ENCODE measurements at places on chromosomes 6 and 20.

DNA sequence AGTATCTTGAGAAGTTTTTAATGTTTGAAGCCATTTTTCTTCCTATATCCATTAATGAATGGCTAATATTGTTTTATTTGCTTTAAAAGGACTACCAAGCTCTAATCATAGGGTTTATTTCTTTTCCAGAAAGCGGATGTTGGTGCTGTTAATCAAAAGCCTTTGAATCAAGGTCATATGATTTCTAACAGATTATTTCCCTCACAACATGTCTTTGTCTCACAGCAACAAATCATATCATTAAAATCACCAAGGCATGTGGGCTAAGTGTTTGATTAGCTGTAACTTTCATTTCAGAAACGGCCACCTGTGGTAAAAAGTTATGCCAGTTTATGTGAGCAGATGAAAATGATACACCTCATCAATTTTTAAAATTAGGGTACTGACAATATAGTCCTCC is 21.7 kb downstream of the TRAF3IP2 start:
- no peak for DNase-seq

DNA sequence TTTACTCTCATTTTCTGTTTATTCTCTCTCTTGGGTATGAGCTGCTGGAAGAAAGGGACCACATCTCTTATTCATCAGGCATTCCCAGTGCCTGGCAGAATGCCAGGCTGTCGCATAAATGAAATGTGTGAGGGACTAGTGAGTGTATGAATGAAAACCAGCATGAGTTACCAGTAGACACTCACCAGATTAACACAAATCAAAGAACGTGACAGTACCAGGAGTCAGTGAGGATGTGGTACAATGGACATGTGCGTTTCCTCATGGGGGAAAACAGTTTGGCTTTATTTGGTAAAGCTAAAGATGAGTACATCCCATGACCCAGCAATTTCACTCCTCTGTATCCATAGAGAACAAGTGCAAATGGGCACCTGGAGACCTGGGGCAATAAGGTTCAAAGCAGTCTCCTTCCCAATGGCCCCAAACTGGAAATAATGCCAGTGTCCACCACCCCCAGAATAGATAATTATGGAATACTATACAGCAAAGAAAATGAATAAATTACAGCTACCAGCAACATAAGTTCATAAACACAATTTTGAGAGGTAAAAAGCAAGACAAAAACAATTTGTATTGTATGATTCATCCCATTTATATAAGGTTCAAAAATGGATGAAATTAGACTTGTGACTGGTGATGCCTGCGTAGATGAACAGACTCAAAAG is 93.3 kb downstream of the CDH22 start:
- DNase-seq, result no peak

DNA sequence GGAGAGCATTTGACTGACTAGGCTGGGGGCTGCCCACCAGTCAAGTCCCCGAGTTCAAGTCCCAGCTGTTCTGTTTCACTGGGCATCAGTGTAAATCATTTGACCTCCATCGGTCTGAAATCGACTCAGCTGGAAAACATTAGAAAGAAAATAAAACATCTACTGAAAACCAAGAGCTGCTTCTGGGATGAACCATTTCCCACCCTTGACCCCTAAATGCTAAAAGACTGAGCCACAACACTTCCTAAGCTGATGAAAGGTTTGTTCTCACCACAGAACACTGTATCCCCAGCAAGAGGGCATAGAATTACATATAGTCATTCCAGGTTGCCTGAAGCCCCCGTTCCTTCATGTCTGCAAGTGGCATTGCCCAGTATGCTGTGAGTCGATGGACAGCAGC is 237.0 kb upstream of the TAB2 start:
- no peak for DNase-seq

DNA sequence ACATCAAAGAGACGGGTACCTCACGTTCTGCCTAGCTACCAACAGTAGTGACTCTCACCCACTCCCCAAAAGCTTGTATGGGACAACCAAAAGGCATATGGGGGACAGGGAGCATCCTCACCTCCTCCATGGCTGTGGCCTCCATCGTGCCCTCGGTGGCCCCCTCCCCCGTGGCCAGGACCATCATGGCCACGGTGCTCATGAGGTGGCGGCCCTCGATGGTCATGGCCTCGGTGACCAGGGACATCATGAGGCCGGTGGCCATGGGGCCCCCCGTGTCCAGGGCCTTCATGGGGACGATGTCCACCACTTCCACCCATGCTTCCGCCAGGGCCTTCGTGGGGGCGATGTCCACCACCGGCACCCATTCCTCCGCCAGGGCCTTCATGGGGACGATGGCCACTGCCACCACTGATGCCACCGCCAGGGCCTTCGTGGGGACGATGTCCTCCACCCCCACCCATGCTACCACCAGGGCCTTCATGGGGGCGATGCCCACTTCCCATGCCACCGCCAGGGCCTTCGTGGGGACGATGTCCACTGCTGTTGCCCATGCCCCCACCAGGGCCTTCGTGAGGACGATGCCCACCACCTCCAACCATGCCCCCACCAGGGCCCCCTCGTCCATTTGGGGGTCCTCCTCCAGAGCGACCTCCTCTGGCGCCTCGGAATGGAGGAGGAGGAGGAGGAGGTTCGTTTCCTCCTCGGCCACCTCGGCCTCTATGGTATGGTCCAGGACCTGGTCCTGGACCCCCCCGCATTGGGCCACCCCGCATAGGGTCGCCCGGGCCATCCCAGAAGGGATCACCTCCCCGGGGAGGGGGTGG is 15.0 kb downstream of the PPP1R10 start:
- DNase-seq, result no peak

- DNase-seq, result no peak
Measured at GRCh38 chr20:36271639-36272546, 34.2 kb upstream of the DLGAP4 start.

DNA sequence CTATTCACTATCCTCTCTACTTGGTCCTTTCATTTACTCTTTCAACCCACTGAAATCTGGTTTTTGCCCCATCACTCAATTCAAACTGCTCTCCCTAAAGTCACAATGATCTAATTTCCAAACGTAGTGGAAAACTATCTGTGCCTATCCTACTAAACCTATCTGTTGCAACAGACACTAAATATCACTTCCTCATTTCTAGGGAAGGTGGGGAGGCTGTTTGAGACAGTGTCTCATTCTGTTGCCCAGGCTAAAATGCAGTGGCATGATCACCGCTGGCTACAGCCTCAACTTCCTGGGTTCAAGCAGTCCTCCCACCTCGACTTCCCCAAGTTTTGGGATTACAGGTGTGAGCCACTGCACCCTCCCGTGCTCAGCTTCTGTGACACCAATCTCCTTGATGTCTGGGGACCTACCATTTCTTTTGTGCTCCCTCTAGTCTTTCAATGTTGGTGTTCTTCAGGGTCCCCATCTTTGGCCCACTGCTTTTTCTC is 8.8 kb downstream of the RANBP9 start:
- no peak for DNase-seq

GRCh38 chr6:35562060-35562459 is 49.4 kb upstream of the TULP1 start:
- DNase-seq, result no peak

GRCh38 chr6:28117386-28118050 is 6.9 kb upstream of the ZSCAN16 start:
- no peak for DNase-seq

GRCh38 chr6:38762848-38763247 is 47.7 kb downstream of the DNAH8 start:
- no peak for DNase-seq

DNA sequence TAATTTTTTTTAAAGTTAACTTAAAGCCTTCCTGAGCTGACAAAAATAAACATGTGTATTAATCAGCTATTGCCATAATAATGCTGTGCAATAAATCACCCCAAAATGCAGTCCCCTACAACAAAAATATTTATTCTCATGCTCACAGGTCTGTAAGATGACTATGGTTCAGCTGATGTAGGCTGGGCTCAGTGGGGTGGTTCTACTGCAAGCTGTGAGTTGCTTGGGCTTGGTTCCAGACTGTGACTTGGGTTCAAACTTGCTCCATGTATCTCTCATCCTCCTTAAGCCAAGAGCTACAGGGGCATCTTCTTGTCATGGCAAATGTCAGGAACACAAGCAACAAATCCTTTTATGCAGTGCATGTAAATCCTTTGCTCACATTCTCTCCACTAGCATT is 644.3 kb downstream of the KIF16B start:
- DNase-seq, result no peak

- no peak for DNase-seq
Measured at GRCh38 chr6:79450984-79451383, 86.2 kb downstream of the LCA5 start.

GRCh38 chr6:12530345-12530744 is 186.2 kb upstream of the PHACTR1 start:
- no peak for DNase-seq

GRCh38 chr6:6740595-6740994 is 152.1 kb downstream of the LY86 start:
- DNase-seq, result no peak

DNA sequence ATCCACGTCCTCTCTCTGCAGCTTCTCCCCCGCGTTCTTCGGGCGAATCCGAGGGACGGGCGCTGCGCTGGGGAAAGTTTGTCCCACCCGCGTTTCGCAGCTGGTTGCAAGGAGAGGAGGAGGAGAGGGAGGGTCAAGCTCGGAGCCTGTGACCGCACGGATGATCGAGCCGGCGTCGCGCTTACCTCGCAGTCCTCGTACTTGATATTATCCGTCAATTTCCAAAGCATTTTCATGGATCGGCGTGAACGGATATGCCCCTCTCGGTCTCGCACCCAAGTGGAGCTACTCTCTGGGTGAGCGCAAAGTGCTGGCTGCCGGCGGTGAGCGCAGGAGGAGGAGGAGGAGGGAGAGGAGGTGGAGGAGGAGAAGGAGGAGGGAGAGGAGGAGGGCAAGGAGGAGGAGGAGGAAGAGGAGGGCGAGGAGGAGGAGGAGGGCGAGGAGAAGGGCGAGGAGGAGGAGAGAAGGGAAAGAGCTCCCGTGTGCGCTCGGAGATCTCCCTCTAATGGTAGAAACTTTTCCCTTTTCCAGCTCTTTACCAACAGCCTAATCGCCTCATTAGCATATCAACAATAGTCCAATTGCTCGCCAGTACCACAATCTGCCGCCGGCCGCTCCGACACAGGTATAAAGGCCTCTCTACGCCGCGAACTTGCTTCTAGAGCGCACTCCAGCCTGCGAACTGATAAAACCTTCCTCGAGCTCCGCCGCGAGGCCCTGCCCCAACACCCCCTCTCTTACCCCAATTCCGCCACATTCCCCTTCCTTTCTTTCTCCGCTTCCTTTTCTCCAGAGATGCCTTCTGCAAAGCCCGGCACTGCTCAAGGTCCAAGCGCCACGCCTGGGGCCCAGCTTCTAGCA is at the start of gene TFAP2A:
Gene TFAP2A, minus strand, starts transcription at position 319 of the 861 bp plus-strand sequence. Its CDS starts 83 bp downstream, at position 236.
- DNase-seq, result no peak

DNA sequence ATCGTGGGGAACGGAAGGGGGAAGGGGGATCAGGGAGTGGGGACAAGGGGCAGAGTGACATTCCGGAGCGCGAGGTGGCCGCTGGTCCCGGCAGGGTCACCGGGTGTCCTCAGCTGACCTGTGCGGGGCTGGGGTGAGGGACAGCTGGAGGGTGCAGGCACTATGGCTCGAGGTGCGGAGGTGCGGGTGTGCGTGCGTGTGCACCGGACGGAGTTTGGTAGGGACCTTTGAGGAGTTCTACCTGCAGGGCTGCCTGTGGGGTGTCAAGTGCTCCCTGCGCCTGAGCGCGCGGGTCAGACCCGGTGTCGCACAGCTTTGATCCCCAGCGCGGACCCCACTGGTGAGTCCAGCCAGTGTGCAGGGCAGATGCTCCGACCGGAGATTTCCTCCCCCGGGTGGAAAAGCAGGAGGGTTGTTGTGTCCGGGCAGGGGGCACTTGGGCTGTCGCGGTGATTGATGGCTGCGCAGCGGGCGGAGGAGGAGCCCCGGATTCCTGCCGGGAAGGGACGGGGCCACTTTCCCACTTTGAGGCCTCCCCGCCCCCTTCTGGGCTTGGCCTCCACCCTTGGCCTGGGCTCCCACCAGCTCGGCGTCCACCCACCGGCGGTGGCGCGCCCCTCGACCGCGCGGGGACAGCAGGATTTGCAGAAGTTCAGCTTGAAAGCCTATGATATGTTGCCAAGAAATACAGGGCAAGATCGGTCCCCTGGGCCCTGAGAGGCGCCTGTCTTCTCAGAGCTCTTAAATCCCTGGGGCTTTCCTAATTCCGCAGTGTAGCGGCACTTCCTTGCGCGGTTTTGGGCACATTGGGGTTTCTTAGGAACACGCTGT is 658 bp downstream of the RIN2 start:
- no peak for DNase-seq

DNA sequence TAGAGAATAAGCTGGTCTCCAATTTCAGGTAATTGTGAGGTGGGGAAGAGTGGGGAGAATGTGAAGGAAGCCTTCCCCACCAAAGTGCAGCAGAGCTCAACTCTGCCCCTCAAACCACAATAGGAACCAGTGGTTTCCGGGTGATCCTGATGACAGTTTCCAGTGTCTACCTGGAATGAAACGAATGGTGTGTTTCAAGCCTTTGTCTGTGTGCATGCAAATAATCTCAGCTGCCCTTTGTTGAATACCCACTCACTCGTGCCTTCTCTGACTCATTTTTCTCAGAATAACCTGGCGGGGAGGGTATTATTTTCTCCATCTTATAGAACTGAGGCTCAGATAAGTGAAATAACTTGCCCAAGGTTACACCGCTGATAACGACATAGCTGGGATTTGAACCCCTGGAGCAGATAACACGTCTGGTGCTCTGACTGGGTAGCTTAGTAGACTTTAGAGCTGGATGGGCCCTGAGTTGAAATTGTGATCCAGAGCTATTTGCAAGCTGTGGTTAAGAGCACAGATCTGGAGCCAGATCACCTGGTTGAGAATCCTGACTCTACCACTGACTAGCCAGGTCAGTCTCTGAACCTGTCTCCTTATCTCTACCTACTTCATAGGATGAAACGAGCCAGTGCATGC is 85.1 kb downstream of the EYA2 start:
- no peak for DNase-seq

DNA sequence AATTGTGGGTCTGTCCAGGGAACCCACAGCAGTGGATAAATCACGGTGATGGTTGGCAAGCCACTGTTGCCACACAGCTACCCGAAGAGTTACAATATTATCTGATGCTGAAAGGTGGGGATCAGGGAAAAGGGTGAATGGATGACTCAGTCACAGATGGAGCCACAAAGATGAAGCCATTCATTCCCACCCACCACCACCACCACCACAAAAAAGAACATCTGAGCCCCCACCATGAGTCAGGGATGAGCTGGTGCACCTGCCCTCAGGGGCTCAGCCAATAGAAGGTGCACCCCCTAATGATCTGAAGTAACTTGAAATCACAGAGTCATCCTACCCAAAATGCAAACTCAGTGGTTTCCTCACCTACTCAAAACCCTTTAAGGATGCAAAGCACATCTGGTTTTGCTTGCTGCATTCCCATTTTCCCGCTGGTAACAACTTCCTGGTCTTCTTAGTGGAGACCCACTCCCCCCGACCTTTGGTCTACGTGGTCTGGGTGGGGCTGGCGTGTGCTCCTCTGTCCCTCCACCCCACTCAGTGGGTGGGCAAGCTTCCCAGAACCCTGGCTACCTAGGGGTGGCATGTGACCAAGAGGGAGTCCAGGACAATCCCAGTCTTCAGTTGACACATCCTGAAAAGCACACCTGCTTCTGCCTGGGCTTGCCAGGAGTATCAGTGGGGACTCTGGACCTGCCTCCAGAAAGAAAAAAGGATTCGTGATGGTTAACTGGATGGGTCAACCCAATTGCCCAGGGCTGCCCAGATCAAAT is 125.5 kb downstream of the ANKRD60 start:
- DNase-seq, result peak; percentile 33

GRCh38 chr6:71072508-71072907 is 115.6 kb upstream of the B3GAT2 start:
- DNase-seq, result no peak

Data from activated naive CD4-positive, alpha-beta T cell treated with anti-CD3 and anti-CD28 coated beads, Interleukin-2, amount 50 U/mL, for 16 hours (primary cell).